CD4-positive, alpha-beta T cell treated with Interleukin-17A for 4 hours (primary cell): ENCODE measurements at places on chromosomes 2 and 18.

GRCh38 chr18:3059272-3059671 lies 46.3 kb upstream of the LPIN2 start:
- DNase-seq, result no peak

DNA sequence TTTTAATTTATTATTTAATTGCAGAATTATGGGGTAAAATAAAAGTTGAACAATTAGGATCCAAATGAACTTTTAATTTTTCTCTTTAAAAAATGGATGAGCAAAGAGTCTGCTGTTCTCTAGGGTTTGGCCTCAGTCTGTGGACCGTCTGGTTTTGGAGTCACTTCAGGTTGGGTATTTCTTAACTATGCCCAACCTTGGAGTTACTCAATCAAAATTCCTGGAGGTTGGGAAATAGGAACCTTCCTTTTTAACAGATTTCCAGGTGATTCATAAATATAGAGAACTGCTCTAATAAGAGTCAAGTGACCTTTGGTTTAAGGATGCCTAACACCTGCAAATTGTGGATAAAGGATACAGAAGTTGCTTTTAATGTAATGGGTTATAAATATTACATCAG lies 241.5 kb upstream of the GCFC2 start:
- DNase-seq, result no peak

- no peak for DNase-seq
Observed at GRCh38 chr2:151860613-151861146, 32.5 kb upstream of the ARL5A start.

GRCh38 chr2:141707486-141707885 lies 423.3 kb downstream of the LRP1B start:
- no peak for DNase-seq

- no peak for DNase-seq
Observed at GRCh38 chr2:90221300-90221651, 1529.8 kb downstream of the RPIA start.

- no peak for DNase-seq
Observed at GRCh38 chr2:75571730-75572430, 11.1 kb upstream of the EVA1A start.

- DNase-seq, result no peak
Observed at GRCh38 chr2:59000796-59001195, 759.7 kb upstream of the FANCL start.

GRCh38 chr2:239044336-239044735 lies 196.5 kb downstream of the TWIST2 start:
- no peak for DNase-seq

- DNase-seq, result no peak
Observed at GRCh38 chr2:237931205-237931721, 35.6 kb upstream of the UBE2F start.

DNA sequence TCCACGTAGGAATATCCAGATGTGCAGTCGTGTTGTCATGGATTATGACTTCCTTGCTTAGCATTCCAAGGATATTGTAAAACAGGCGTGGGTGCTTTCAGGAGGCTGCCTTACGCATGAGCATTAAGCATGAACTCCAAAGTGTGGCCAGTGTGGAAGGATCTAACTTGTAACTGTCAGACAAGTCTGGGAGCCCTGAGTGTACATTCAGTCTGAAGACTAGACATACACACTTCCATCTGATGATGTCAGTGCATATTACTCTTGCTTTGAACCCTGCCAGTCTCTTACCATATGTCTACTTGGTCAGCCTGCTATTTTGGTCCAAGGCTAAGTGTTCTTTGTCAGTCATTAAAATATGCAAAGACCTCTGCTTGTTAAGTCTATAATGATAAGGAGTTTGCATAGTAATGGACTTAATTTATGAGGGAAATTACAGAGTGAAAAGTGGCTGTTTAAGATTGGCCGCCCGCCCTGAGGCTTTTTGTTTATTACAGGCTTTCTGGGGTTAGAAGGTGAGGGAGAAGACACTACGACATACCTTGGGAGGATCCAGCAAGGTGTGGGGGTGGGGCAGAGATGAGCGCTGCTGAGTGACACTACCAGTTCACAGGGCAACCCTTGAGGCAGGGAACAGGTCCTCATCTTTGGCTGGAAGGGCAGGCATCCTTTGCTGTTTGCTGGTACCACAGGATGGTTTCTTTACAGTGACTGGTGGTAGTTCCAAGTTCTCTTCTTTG lies 48.3 kb downstream of the CABLES1 start:
- no peak for DNase-seq

DNA sequence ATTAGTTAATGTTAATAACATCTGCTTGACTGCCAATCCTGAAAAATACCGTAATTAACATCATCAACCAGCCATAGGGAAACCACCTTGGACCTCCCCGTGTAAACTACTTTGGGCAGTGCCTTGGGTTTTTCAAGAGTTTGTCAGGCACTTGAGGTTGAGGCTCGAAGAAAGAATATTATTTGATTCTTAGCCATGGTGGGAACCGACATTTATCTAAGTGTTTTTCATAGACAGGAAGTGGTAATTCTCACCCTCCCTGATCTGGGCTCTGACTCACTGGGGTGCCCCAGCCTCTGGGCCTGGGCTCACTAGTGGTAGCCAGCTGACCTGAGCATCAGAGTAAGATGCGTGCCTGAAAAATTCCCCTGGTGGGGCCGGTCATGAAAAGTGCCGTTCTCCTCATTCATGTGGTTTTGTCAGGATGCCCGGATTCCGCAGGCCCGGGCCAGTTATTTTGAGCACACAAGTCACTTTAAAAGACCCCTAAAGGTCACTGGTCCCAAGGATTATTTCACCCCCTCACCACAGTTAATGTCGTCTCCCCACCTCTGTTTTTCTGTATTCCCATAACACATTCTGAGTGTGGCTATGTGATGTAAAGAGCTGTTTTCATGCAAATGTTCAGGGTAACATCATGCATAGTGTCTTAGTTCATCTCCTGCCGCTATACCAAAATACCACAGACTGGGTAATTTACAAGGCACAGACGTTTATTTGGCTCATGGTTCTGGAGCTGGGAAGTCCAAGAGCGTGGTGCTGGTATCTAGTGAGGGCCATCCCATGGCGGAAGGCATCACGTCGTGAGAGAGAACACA lies 21.6 kb upstream of the SPATA3 start:
- peak; percentile 74 for DNase-seq

GRCh38 chr2:208179028-208179609 lies 10.7 kb downstream of the C2orf80 start:
- DNase-seq, result no peak

GRCh38 chr2:55874338-55874737 lies 49.2 kb downstream of the EFEMP1 start:
- no peak for DNase-seq

GRCh38 chr2:26481706-26482105 lies 3.8 kb upstream of the OTOF start:
- DNase-seq, result no peak

- DNase-seq, result no peak
Observed at GRCh38 chr18:39414009-39414700, 1848.6 kb upstream of the CELF4 start.

- no peak for DNase-seq
Observed at GRCh38 chr18:32310101-32310500, 120.3 kb downstream of the MEP1B start.

DNA sequence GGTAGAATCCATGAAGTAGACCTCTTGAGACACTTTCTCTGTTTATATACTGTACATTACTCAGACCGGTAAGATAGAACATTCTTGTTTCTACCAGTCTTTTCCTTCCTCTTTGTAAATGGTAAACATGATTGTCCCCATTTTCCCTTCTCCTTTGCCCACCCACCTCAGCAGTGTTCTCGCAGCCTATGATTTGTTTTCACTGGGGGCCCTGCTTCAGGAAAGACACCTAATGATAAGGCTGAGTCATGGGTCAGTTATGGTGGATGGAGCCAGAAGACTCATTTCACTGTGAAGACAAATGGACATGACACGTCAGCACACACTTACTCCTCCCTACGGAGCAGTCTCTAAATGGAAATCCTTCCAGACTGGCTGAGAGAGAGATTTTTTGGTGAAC lies 23.7 kb downstream of the CENPO start:
- DNase-seq, result no peak

DNA sequence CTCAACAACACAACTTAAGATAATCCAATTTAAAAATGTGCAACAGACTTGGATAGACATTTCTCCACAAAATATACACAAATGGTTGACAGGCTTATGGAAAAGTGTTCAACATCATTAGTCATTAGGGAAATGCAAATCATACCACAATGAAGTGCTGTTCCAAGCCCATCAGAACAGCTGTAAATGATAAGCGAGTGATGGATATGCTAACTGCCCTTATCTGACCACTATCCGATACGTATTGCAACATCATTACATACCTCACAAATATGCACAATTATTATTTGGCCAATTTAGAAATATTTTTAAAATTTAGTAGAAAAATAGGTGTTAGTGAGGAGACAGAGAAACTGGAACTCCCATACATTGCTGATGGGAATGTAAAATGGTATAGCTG lies 62.2 kb downstream of the PPP4R1 start:
- DNase-seq, result no peak

- no peak for DNase-seq
Observed at GRCh38 chr2:29376541-29376940, 261.3 kb downstream of the CLIP4 start.

- no peak for DNase-seq
Observed at GRCh38 chr2:1032030-1032429, 81.4 kb downstream of the SNTG2 start.

- no peak for DNase-seq
Observed at GRCh38 chr18:26646901-26647300, 98.5 kb upstream of the KCTD1 start.

DNA sequence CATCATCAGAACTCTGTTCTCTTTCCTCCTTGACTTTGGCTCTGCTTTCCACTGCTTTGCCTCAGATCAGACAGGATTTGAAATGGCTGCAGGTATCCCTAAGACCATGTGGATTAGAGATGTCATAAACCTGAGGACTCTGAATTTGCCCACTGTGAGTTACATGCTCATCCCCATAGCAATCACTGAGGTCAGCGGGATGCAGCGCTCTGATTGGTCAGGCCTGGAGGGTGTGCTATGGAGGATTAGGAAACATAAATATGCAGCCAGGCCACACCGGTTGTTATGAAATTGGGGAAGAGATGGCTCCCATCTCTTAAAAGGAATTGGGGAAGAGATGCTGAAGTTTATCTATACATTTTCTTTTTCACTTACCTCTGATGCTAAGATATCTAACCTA lies 73.7 kb upstream of the DNAJC10 start:
- peak; percentile 29 for DNase-seq

DNA sequence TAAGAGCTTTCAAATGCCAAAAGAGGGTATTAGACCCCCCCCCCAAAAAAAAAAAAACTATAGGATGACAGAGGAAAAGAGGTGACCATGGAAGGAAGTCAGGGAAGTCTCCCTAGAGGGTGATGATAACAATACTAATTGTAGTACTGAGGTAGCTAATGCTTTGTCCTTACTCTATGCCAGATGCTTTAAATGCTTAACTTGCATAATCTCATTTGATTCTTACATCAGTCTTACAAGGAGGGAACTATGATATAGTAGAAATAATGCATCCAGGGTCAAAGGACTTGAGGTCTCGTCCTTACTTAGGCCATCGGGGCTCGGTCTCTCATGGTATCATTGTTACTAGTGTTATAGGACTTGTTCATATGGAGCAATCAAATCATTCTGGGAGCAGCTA lies 9.1 kb downstream of the IDH1 start:
- no peak for DNase-seq

GRCh38 chr2:195181059-195181705 lies 475.8 kb upstream of the SLC39A10 start:
- DNase-seq, result no peak

DNA sequence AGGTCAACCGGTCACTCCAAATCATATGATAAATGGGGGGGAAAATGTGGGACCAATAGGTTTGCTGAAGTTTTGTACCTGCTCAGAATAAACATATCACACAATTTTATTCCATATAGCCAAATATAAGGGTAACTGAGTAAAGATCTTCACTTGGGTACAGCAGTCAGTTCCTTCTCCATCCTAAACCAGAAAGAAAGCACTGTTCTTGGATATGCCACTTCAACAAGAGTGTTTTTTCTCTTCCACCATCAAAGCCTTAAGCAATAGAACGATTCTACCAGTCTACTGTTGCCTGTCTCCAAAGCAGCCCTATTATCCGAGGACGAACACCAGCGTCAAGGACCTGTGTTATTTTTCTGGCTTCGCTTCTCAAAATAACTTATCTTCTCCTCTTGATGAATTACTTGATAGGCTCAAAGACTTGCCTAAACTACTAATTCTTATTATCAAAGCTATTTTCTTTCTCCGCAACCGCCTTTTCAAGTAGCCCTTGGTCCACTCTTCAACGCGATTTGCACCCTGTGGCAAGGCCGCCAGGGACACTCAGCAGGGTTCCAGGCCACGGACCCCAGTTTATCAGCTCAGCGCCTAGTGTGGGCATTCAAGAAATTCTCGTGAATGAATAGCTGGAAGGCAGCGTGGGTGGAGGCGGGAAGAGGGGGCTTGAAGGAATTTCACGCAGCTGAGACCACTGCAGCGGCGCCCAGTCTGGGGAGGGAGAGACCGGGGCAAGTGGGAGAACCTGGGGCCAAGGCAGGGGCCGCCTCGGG lies 646 bp downstream of the ALS2 start:
- no peak for DNase-seq

DNA sequence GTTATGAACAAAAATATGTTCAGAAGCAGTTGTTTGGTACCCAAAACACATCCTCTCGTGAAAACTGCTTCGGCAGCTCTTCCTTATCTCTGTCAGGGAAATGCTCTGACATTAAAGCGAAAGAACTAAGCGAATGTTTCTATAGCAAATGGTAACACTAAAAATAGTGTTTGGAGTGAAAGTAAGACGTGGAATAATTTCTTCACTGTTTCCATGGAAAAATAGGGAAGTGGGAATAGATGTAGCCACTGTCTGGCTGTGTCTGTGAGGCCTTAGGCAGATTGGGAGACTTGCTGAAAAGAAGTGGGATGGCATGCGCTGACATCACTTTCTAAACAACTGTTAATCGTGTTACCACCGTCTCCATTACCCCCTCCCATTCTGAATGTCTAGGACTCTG lies 11.5 kb upstream of the CRACDL start:
- no peak for DNase-seq

DNA sequence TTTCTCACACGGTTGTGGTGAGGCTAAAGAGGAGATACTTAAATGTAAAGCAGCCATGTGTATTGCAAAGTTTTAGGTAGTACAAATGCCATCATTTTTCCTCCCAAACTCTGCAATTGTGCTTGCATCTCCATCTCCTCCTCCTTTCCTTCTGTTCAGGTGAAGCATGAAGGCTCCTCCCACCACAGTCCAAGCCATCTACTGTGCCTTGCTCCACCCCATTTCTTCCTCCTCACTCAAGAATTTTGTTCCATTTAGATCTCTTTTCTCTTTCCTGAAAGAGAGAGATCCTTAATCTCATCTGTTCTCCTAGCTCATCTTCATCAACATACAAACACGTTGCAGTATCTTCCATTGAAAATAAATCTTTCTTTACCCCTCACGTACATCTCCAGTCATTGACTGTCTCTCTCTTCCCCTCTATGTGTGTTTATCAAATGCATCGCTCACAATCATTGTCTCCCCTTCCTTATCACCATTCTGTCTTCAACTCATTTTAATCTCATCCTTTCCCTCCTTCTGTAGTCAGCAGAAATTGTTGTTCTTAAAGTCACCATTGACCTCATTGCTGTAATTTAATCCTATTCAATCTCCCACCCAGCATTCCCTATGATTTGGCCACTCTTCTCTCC lies 392.1 kb downstream of the RAD51AP2 start:
- no peak for DNase-seq
